SW480 (cell line): ENCODE measurements at places on chromosomes 7 and 10.

DNA sequence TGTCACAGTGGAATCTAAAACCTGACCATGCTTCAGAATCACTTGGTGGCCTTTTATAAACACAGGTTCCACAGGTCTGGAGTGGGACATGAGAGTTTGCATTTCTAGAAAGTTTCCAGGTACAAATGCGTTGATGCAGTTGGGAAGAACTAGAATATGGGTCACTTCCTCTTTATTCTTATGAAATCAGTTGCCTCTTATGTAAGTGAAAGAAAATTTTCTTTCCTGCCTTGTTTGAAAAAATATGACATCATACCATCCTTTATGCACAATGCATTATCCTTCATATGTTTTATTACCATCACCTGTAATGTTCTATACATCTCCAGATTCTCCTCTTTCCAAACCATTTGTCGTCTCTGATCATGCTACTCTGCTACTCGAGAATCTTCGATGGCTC, 44.0 kb downstream of the PLXNA4 start:
- DNase-seq = no peak

DNA sequence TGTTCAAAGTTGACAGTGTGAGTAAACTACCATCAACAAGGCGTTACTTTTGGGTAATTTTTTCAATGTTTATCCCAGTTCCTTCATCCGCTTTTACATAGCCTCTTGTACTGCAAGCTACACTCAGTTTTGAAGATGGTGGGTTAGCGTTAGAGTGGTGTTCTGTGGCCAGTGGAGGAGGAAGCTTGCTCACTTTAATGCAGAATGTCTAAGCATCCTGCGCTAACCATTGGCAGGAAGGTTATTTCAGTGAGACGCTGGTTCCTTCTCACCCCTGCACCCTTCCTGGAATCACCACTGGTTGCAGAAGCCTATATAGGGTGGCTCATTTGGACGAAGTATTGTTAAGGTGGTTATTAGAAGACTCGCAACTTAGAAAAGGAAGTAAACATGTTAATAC, 159.1 kb downstream of the CELF2 start:
- no peak for DNase-seq

- peak; percentile 44 for DNase-seq
These were observed 21.5 kb downstream of the ADARB2 start for GRCh38 chr10:1715821-1716220.

DNA sequence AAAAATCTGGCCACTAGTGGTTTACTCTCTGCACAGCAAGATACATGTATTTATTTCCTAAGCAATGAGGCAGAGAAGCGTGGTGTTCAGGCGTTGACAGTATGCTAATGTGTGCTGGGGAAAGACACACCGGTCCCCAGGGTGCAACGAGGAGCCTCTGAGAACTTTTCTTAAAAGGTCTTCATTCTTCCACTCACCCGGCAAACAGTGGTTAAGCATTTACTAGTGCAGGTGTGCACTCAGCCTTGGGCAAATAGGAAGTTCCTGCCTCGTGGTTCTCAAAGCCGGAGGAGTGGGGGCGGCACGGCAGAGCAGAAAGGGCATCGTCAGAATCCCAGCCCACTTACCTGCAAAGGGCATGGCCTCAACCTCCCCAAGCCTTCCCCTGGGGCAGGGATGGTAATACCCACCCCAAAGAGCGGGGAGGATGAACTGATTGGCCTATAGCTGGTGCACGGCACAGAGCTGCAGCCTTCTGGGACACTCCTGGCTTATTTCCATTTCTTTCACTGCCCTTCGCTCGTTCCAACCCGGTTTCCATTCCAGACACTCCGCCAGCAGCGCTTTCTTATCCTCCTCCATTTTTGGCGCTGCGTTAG, 184.3 kb upstream of the CTBP2 start:
- DNase-seq = no peak

GRCh38 chr7:79523436-79523835, 70.0 kb upstream of the MAGI2 start:
- DNase-seq = no peak

GRCh38 chr7:47375121-47375938, 206.6 kb downstream of the TNS3 start:
- DNase-seq = no peak

DNA sequence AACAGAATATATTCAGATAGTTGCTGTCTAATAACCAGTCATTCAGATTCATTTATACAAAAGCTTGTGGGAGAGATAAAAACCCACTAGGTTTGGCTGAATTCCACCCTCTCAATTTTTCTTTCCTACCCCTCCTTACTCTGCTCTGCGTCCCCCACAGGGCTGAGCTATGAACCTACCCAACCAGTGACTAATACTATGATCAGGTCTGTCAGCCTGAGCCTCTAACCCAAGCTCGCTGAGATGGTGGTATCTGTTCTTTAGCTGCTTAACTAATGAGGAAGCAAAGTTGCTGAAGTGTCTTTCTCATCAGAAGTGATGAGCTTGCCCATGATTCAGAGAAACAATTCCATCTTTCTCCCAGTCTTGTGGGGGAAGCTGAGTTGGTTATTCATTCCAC, 248.7 kb upstream of the GPR26 start:
- no peak for DNase-seq

DNA sequence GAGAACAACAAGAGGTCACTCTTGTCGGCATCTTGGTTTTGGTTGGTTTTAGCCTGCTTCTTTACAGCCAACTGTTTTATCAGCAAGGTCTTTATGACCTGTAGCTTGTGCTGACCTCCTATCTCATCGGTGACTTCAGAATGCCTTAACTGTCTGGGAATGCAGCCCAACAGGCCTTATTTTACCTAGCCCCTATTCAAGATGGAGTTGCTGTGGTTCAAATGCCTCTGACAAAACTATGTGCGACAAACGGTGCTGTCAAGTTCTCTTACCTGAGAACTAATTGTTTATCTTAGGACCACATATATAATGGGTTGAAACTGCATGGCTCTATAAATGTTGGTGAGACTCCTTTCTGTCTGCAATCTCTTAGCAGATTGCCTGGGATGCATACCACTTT, 35.9 kb upstream of the POT1 start:
- no peak for DNase-seq

- peak; percentile 42 for DNase-seq
These were observed 3.2 kb downstream of the ZNF775 start for GRCh38 chr7:150382123-150382843.

- no peak for DNase-seq
These were observed 25.1 kb downstream of the MRPS24 start for GRCh38 chr7:43844257-43844656.

DNA sequence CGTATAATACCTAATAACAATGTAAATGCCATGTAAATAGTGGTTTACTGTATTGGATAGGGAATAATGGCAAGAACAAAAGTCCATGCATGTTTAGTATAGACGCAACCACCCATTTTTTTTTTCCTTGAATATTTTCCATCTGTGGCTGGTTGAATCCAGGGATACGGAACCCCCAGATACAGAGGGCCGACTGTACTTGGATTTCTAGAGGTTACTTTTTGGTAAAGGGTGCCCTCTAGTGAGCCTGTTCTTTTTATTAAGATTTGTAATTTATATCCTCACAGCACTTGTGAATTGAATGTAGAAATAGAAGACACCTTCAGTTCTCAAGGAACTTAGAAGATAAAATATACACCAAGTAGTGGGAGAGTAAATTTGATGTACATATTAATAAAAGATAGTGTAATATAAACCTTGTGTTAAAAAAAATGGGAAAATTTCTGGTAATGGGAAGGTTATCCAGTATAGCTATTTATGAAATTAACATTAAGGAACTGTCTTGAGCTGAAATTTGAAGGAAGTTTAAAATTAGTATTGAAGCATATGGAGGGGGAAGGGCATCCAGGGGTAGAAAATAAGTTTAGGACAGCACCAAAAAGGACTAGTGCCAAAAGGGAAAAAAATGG, 32.0 kb downstream of the EXOC6 start:
- DNase-seq = peak; percentile 69

- DNase-seq = peak; percentile 84
These were observed 13.5 kb downstream of the CRYGN start for GRCh38 chr7:151426441-151426903.

- peak; percentile 17 for DNase-seq
These were observed 302.7 kb downstream of the SUGCT start for GRCh38 chr7:40437498-40437897.

DNA sequence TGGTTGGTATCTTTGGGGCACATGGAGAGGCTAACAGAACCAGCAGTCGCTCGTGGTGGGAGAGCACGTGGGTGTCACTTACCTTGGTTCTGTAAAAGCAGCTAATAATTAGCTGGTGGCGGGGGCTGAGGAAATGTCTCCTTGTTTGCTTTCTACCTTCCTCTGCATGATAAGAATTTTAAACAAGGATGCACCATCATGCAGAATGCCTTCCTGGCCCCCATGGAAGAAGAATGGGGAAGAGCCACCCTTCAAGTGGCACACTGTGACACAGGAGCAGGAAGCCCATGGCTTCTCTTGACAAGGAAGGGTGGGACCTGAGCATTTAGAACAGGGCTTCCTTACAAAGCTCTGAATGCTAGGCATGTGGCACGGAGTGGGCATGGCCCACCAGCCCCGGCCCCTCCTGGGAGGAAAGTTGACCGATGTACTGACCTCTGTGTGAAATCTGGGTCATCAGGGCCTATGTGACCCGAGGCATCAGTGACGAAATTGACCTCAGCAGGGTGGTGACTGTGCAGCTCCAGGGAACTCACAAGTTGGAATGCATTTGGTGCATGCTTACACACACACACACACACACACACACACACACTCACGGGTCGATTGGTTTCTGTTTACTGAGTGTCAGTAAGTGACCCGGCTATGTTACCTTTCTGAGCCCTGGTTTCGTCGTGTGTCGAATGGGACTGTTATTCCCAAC, 116.9 kb upstream of the ANLN start:
- DNase-seq = no peak

GRCh38 chr7:27224983-27225934, 17.3 kb upstream of the EVX1 start:
- DNase-seq = no peak

DNA sequence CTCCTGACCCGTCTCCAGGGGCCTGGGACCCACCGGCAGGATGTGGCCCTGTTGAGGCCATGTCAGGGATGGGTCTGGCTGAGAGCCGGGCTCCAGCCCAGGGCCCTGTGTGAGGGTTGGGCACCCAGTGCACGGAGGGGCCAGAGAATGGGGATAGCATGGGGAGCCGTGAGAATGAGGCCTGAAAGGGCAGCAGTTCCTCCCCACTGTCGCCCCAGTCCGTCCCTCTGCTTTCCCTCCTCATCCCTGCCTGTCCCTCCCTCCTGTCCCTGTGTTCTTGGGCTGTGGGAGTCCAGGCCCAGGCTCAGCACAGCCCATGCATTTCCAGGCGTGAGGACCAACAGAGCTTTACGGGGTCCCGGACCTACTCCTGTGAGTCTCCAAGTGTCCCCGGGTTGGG, 9.6 kb downstream of the LAT2 start:
- DNase-seq = no peak

DNA sequence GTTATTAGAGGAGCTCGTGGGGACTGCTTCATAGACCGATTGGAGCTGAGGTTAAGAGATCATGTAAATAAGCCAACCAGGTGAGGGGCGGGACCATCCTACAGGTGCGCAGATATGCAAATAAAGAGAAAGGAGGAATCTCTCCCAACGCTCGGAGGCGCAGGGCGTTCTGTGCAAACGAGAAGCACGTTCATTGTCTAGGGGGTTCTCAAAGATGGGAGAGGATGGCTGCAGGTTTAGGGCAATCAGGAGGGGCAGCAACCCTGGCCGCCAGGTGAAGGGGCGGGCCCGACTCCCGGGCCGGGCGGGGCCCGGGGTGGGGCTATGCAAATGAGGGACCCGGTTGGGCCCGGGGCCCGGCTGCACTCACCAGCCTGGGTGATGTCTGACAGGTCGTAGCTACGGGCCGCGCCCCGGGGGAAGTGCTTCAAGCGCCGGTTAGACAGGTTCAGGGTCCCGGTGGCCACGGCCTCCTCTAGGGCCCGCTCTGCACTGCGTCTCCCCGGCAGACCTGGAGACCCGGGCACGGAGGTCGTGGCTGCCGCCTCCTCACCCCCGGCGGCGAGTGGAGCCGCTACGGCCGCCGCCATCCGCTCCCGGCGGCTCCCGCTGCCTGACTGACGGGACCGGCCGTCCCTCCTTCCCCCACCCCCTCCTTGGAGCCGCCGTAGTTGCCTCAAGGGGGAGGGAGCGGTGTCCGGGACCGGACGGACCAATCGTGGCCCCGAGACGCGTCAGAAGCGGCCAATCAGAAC, at the start of gene LRCH4:
TSS of gene LRCH4 (minus strand) at position 619 of the 755 bp plus-strand sequence. CDS start at position 590, 29 bp downstream.
- peak; percentile 78 for DNase-seq

GRCh38 chr7:102289057-102289456, 2.4 kb downstream of the SH2B2 start:
- no peak for DNase-seq

GRCh38 chr10:116765648-116766081, 23.3 kb upstream of the HSPA12A start:
- no peak for DNase-seq

GRCh38 chr7:34430456-34430855, 227.6 kb upstream of the NPSR1 start:
- DNase-seq = peak; percentile 57

- DNase-seq = no peak
These were observed 60.6 kb downstream of the CDHR3 start for GRCh38 chr7:106023369-106024322.

DNA sequence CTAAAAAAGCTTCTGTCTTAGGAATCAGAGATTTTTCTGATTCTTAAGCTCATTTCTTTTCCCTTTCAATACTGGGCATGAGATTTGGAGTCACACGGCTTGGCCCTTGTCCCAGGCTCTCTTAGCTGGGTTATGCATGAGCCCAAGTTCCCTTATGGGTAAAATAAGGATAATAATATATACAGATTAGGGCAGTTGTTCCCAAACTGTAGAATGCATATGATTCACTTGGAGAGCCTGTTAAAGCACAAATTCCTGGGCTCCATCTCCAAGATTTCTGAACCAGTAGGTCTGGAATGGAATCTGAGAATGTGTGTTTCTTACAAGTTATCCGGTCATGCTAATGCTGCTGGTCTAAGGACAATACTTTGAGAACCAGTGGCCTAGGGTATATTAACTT, 154.0 kb downstream of the REEP3 start:
- DNase-seq = no peak

DNA sequence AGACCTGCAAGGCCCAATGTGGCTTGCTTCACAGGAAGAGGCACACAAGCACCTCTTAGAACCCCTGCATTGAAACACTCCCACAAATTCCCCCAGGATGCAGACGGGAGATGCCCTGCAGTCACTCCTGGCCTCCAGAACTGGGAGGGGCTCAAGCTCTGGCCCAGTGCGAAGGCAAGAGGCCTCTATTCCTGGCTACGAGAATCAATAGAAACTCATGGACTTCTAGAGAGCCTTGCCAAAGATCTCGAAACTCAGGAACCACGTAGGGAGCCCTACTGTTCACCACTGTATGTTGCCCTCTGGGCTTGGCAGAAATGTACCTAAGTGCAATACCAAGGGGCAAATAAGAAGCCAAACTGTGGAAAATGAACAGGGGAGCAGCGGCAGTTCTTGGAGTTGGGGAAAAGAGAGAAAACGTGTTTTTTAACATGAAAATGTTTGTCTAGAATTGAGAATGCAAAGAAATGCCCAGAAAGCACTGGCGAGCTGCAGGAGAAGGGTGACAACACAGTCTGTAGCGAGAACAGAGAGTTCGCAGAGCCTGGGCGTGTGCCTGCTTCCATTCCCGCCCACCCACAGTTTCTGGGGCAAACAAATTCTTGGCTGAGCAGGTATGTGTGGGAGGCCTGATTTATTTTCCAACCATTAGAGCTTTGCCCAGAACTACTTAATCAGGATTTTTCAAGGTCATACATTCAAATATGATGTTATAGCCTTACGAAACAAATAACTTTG, 260.5 kb upstream of the KLF14 start:
- DNase-seq = peak; percentile 58
